HTR-8/SVneo (cell line): ENCODE measurements at places on chromosomes 3 and 15.

DNA sequence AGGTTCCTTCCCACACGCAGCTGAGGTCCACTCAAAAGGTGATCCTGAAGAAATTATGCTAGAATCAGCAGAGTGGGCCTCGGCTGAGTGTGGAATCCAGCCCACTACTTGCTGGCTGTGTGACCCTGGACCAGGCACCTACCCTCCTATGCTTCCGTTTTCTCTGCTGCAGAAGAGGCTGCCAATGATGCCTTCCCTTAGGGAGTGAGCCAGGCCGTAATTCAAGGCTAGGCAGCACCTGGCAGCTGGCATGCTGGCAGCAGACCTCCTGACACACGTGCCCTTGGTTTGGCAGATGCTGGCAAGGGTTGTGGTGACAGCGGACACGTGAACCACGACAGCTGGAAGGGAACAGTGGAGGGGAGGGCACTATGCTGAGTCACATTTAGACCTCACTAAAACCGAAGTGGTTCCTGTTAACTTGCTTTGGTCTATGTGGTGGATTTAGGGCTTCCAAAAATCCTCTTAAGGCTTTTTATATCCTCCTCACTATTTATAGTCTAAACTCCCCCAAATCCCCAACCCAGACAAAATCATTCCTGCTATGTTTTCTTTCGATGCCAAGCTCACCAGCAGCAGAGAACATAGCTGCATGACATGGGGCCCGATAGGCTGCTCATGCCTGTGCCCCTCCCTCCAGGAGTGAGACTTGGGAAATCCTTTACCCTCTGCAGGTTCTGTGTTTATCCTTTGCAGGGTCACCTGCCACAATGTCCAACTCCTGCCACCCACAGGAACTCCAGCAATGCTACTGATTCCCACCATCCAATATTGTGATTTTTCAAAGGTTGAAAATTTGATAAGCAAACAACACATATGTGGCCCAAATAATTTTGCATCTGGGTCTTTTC, 10.6 kb upstream of the PCSK6 start:
- no peak for DNase-seq

DNA sequence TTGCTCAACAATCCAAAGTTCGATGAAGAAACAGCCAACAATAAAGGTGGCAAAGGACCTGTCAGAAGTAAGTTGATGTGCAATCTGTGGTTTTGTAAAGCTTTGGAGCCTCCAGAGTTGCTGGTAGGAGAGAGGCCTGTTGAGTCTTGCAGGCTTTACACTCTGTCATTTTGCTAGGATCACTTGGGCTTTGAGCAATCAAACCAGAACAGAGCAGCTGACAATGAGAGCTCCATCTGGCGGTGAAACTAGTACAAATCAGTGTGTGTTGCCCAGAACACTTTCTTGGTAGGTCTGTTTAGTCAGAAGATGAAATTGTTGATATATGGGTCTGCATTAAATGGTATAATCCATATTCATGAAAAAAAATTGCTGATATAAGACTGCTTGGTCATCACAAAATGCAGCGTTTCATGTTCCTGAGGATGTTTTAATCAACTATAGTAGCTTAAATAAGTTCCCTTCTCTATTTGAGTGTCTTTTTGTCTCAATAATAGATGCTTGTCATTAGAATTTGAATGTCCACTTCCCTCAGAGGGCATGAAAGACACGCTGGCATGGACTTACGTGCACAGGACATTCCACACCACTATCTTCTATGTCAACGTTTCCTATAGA, 25.7 kb downstream of the TMOD2 start:
- peak; percentile 70 for DNase-seq

- DNase-seq = no peak
These were observed 33.7 kb downstream of the THRB start for GRCh38 chr3:24460974-24461373.

DNA sequence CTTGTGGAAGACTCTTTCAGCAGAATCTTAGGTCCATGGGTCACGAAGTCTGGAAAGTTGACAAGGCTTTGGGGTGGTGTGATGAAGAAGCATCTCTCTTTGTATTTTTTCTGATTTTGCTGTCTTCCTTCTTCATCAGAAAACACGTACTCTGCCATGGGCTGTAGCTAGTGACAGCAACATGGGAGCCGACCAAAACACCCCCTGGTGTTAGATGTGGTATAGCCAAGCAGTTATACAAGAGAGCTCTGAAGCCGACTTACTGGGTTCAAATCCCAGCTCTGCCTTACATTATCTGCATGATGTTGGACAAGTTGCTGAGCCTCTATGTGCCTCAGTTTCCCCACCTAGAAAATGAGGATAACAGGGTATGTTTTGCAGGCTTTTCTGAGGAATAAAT, 32.9 kb upstream of the LYZL4 start:
- DNase-seq = no peak

DNA sequence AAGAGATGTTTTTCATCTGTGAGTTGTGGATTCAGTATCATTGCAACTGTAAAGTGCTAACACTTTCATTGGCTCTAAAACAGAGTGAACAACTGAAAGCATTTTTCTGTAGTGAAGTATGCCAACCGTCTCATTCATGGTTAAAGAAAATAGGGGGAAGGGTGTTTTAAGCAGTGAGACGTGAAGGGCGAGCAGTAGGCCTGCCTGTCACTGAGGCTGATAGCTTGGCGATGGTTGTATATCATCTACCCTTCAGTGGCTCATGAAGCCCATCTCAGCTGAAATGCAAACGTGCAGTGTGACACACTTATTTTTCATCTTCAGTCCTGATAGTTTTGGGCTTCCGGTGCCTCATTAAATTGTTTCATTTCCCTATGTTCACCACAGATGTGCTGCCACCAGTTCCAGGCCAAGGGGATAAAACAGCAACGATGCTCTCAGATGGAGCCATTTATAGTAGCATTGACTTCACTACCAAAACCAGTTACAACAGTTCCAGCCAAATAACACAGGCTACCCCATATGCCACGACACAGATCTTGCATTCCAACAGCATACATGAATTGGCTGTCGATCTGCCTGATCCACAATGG, 562.0 kb downstream of the ROBO2 start:
- DNase-seq = no peak

GRCh38 chr15:45197512-45197911, 9.7 kb upstream of the SHF start:
- no peak for DNase-seq

GRCh38 chr3:137099364-137100219, 141.8 kb downstream of the IL20RB start:
- DNase-seq = no peak

DNA sequence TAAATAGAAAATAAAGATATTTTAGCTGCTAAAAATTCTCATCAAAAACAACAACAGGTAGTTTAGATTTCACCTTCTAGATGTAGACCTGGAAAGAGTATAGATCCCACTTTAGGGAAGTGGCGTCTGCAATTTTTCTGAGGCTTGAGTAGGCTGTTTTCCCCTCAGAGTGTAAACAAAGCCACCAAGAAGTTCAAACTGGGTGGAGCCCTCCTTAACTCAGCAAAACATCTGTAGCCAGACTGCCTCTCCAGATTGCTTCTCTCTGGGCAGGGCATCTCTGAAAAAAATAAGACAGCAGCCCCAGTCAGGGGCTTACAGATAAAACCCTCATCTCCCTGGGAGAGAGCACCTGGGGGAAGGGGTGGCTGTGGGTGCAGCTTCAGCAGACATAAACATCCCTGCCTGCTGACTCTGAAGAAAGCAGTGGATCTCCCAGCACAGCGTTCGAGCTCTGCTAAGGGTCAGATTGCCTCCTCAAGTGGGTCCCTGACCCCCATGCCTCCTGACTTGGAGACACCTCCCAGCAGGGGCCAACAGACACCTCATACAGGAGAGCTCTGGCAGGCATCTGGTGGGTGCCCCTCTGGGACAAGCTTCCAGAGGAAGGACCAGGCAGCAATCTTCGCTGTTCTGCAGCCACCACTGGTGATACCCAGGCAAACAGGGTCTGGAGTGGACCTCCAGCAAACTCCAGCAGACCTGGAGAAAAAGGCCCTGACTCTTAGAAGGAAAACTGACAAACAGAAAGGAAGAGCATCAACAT, 259.6 kb downstream of the STXBP5L start:
- DNase-seq = no peak

DNA sequence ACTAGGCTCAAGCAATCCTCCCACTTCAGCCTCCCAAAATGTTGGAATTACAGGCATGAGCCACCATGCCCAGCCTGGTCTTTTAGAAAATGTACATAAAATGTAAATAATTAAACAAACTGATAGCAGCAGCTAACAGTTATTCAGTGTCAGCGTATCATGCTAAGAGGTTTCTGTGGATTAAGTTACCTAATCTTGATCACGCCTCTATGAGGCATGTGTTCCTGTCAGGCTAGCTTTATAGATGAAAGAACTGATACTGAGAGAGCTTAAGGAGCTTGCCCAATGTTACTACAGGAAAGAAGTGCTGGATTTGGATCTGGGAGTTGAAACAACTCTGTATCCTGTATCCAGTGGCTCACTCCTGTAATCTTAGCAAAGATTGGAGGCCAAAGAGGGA, 11.2 kb upstream of the MST1R start:
- no peak for DNase-seq

DNA sequence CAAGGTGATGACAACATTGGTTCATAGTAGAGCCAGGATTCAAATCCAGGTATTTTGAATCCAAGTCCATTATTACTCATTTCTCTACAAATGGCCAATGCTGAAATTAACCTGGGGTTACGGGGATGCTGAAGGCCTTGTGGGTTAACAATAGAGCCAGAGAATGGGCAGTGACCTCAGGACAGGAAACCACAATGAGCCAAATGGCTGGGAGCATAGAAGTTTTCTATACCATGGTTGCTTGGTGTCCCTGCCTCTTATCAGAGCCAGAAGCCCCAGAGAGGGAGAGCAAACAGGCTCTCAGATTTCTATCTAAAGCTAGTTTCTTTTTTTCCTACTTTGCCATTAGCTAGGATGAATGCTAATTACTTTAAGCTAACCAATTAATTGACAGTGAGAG, 82.3 kb downstream of the TNIK start:
- DNase-seq = no peak

DNA sequence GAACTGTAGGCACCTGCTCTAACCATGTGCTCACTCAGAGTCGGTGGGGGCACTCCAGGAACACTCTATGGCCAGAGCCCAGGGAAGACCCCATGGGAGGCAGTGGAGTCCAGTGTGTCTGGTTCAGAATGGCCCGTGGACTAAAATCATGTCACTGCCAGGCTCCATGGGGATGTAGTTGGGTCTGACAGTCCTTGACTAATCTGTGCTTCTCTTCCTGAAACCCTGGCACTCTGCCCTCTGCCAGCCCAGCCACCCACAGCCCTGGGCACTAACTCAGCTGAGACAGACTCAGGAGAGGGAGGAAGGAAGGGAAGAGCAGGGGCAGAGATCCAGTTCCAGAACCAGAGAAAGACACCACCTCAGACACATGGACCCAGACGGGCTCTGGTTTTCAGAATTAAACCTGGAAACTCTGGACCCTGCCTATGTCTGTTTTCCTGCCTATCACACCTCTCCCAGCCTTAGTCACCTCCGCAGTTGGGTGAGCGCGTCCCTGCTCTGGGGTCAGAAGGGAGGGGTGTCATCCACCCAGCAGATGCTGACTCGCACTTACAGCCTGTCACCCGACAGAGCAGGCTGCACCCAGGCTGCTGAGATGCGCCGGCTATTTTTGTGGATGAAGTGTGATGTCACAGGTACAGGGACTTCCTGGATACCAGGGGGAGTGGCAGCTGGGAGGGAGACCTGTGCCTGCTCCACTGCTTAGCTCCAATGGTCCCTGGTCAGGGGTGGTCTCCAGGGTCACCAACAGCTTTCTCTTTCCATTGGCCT, 56.8 kb upstream of the INSYN1 start:
- no peak for DNase-seq

- no peak for DNase-seq
These were observed 194.9 kb upstream of the EPHA6 start for GRCh38 chr3:96619475-96619874.

GRCh38 chr15:28085489-28086174, 13.5 kb downstream of the OCA2 start:
- DNase-seq = no peak

- DNase-seq = no peak
These were observed 17.5 kb downstream of the HDC start for GRCh38 chr15:50247819-50248655.

GRCh38 chr3:122927726-122928125, 99.8 kb downstream of the SEMA5B start:
- DNase-seq = no peak

DNA sequence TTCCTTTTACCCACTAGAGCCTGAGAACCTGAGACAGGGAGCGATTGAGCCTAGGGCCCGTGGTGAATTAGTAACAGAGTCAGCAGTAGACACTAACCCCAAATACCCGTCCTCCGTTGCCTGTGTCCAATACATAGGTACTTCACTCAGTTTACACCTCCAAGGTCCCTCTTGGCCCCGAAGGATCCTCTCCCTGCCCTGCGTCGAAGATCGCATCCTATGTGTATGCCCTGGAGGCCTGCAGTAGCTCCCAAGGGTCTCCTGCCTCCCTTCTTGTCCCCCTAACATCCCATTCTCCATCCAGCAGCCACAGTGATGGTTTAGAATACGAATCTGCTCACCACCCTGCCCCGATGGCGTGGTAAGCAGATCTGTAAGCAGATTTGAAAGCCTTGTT, 67.0 kb downstream of the ISG20 start:
- DNase-seq = no peak

DNA sequence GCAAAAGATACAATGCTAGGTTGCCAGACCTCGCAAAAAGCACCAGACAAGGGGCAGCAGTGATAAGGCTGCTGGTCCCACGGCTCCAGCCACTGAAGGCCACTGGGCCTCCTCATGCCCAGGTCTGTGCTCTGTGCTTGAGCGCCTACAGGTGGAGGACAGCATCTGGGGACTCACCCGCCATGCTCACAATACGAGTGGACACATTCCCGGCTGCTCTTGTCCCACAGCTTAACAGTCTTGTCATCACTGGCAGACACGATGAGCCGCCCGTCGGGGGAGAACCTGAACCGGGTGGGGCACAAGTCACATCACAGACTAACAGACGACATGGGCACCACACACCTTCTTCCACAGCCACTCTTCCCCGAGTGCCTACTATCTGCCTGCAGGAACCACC, 7.4 kb downstream of the POC1A start:
- DNase-seq = no peak

- DNase-seq = peak; percentile 88
These were observed 2.9 kb upstream of the ZNF710 start for GRCh38 chr15:89998141-89998661.

DNA sequence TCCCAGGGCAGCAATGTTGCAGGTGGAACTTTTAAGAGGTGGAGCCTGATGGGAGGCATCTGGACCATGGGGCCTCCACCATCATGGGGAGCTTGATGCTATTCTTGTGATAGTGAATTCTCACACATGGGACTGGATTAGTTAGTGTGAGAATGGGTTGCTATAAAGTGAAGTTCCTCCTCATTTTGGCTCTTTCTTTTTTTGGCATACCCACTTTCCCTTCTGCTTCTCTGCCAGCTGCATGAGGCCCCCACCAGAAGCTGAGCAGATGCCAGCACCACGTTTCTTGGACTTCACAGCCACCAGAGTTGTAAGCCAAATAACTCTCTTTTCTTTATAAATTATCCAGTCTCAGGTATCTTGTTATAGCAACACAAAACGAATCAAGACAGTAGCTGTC, 101.0 kb downstream of the PEX5L start:
- DNase-seq = no peak
